Brain (organoid and tissue), 16 donors: ENCODE measurements at places on chromosomes 11 and 22.
A peak's percentile ranks its signal among the peaks of the same experiment; 100 is the strongest.

DNA sequence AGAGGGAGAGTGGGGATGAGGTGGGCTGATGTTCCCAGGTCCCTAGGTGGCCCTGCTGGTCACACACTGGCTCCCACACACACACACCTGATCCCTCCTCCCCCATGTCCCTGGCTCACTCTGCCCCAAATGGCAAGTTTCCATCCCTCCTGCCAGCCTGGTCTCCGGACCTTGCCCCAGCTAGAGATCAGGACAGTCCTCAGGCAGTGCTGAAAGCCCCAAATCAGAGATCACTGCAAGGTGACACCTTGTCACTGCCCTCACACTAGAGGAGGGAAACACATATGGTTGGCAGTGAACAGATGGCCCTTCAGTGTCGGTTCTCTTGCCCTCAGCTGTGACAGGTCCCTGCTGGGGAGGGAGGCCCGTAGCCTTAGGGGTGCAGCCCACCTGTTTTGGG lies 7.6 kb downstream of the TMPRSS5 start:
- no peak for DNase-seq

GRCh38 chr11:112345166-112345565 lies 84.5 kb upstream of the PLET1 start:
- DNase-seq, result no peak

- peak; percentile 84 for DNase-seq
These were observed 76.9 kb downstream of the KCNJ1 start for GRCh38 chr11:128790196-128790595.

DNA sequence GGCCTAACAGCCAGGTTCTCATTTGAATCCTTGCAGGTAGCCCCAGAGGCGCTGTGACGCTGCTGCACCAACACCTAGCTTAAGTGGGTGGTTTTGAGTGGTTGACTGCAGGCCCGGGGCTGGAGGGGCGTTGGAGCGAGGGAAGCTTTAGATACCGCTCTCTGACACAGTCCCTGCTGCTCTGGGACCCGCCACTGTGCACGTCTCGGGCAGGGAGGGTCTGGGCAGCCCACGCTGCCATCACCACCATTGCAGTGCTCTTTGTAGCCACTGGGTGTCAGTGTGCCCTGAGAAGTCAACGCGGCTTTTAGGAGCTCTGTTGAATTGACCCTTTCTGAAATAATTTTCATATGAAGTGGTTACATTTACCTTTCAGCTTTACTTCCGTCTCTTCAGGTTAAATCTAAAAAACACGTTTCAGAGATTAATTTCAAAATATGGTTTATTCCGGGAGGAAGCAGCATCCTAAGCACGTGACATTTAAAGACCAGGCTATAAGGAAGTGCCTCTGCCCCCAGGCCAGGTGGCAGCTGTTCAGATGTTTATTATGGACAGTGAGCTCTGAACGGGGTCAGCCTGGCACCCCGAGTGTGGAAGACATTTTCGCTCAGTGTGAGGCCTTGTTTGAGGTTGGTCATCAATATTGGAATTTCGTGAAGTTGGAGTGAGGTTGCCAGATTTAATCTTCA lies 30.9 kb upstream of the PARVB start:
- peak; percentile 85 for DNase-seq

- no peak for DNase-seq
These were observed at the start of gene PLET1 for GRCh38 chr11:112260490-112260889. Gene PLET1, minus strand, starts transcription at chr11:112260860. Its CDS starts 271 bp downstream, at chr11:112260589.

DNA sequence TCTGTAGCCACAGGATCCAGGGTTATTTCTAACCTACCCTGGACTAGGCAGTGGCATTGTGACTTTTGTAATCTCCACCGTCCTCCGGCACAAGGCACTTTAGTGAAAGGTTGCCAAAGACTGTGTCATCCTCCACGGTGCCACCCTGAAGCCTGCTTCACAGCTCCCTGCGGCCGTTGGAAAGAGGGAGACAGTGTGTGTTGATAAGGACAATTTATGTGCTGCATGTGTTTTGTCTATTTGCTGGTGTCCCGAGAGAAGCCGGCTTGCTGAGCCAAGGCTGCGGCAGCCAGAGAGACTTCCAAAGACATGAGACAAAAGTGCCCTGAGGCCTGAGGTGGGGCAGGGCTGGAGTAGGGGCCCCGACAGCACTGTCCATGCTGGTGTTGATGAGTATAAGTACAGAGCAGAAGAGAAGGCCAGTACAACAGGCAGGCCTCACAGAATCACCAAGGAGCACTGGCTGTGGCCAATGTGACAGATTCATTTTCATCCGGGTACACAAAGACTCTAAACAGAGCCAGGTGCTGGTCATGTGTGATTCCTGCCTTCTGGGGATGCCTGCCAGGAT lies 40.9 kb downstream of the GALNT18 start:
- no peak for DNase-seq

DNA sequence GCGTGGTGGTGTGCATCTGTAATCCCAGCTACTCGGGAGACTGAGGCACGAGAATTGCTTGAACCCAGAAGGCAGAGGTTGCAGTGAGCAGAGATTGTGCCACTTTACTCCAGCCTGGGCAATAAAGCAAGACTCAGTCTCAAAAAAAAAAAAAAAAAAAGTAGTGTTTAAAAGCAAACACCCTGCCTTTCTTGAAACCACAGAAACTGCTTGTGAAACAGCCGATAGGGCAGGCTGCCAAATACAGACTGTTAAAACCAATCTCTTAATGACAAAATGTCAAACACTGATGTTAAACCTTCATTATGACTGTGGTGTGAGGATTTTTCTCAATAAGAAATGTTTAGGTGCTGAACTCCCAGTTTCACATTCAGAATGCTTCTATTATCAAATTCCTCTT lies 27.3 kb downstream of the MARK2 start:
- DNase-seq, result peak; percentile 65

- DNase-seq, result peak; percentile 92
These were observed at the start of gene BCL2L13 for GRCh38 chr22:17638432-17639246. Gene BCL2L13, plus strand, starts transcription at chr22:17638757. Its CDS starts 16,955 bp downstream, at chr22:17655712.

GRCh38 chr11:126915430-126915829 lies 85.1 kb downstream of the KIRREL3 start:
- DNase-seq, result no peak

GRCh38 chr11:119790476-119790875 lies 61.5 kb upstream of the NECTIN1 start:
- DNase-seq, result no peak

GRCh38 chr11:122852796-122853160 lies 14.5 kb downstream of the CRTAM start:
- DNase-seq, result no peak

- DNase-seq, result no peak
These were observed 283.0 kb downstream of the DDX10 start for GRCh38 chr11:108947654-108948570.

DNA sequence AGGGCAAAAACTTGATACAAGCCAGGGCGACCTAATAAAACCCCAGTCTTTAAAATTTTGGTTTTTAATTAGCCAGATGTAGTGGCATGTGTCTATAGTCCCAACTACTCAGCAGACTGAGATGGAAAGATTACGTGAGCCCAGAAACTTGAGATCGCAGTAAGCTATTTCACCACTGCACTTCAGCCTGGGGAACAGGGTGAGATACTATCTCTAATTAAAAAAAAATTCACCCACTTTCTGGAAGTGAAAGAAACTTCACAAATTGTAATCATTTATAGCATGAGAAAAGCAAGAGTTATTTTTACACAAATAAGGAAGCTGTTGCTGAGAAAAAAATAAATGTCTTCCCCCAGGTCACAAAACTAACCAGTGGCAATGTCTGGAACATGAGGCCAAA lies 882 bp upstream of the GLYATL2 start:
- no peak for DNase-seq

DNA sequence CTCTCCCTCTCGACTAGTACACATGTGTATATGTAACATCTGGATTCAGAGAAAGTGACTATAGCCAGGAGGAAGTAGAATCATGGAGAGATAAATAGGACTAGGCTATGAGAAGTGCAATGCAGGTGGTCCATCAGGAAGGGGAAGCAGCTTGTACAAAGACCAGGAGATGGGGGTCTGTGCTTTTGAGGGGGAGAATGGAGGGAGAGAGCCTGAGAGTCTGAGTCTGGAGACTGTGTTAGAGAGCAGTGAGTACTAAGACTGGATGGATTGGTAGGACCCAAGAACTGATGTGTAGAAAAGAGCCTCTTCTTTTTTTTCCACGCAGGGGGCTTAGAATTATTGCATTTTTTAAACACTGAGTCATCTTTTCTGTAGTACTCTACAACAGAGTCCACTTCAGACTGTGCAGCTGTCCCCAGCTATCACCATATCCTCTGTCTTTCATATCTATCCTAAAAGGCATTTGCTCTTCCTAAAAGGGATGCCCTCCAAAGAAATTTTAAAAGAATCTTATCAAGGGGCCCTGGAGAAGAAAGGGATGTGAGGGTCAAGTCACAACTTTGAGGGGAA lies 80.4 kb downstream of the BDNF start:
- no peak for DNase-seq

DNA sequence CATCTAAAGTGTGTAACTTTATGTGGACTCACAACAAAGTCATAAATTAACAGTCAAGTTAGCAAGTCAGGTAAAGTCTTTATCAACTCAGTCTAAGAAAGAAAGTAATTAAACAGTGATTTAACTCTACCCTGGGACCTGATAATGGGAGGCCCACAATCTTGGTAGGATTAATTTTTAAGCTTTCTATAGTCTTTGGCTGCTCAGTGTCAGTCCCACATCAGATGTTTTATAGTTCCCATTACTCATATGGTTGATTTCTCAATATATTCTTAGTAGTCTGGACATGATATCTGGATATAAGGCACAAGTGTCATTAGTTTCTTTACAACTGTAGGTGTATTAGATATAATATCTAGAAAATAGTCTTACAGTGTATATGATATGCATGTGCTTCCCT lies 38.5 kb upstream of the SCN3B start:
- no peak for DNase-seq

GRCh38 chr11:115722711-115723110 lies 218.5 kb upstream of the CADM1 start:
- DNase-seq, result no peak

GRCh38 chr11:74784234-74784633 lies 35.6 kb downstream of the RNF169 start:
- no peak for DNase-seq

GRCh38 chr11:11540157-11540556 lies 81.6 kb downstream of the GALNT18 start:
- no peak for DNase-seq

- DNase-seq, result no peak
These were observed 2.5 kb upstream of the ASCL2 start for GRCh38 chr11:2272946-2273280.

DNA sequence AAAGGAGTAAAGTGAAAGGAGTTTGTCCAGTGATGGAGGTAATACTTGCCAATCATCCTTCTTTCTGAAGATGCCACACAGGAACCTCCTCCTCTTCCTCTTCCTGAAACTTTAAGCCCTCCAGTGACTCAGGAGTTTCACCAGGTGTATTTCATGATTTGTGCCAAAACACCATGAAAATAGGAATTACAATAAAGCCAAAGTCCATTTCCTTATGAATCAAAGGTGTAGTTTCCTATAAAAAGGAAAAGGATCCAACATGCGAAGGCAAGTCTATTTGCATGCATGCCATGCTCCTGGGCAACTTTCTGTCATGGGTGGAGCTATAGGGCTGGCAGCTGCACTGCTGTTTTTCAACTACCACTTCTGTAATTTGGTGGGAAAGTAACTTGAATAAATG lies 9.8 kb upstream of the POU2AF1 start:
- DNase-seq, result no peak
